ENCODE measurements at places on chromosomes 2 and 18.

DNA sequence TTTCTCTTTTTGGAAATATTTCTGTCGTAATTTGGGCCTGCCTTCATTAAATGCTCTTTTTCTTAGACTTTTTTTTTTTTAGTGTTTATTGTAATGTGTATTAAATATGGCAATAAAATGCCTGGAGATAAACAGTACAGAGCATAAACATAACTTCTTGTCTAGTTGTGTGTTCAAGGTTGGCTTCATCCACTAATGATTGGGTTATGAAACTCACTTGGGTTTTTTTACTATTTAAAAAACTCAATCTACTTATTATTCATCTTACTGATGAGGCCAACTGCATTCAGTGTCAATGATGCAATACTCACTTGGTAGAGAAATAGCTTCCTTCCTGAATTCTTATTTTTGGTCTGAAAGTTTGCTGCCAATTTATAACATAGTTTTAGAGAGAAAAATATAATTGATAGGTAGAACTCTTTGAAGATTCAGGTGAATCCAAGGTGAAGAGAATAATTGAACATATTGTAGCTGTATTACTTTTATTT, 144.2 kb upstream of the NABP1 start:
- no peak for DNase-seq

DNA sequence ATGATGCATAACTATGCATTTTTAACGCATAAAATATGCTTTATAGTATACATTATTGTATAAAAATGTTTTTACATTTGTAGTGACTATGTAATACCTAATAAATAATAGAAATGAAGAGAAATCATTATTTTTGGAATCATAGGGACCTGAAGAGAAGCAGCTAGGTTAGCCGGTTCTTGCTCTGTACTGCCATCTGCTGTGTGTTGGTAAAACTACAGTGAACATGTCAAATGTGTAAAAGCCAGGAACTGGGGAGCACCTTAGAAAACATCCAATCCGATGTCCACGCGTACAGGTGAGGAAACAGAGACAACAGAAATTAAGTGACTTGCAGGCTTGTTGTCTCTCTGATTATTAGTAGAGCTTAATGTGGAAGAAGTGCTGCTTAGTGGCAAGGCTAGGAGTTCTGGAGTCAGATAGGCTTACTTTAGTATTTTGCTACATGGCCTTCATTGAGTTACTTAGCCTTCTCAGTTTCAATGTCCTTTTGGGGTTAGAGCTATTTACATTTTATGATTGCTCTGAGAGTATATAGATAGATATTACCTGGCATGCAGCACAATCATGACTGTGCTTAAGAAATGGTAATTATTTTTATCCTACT, 386.5 kb downstream of the DLGAP1 start:
- DNase-seq = peak; percentile 44

DNA sequence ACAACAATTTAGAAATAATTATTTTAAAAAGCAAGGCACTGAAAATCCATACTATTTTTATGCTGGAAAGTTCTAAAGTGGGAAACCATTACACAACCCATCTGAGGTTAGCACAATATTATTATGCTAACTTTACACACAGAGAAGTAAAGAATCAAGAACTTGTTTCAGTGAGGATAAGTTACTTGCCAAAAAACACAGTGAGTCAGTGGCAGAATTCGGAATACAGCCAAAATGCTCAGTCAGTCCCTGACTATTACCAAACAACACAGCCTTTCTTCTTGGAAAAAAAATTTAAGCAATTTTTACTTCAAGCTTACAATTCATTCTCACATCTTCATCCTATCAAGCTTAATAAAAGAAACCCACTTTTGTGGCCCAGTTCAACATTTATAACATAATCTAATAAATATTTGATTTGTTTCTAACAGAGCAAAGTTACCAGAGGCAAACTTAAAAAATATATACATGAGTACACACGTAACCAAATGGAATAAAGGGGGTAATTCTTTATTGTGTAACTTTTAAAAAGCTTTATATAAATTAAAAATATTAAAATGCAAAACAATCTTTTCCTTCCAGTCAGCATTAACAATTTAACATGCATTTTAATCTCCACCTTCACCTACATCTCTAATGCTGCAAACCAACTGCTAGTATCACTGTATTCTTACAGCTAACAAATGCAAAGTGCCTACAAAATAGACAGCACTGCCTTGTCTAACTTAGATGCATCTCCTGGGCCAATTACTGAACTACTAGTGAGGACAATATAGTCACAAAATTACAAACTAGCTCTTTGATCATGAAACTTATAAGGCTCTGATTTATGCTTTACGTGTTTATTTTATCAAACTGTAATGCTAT, 55.2 kb downstream of the CCDC88A start:
- DNase-seq = no peak

GRCh38 chr2:190615555-190616200, 33.2 kb upstream of the NAB1 start:
- peak; percentile 85 for DNase-seq

DNA sequence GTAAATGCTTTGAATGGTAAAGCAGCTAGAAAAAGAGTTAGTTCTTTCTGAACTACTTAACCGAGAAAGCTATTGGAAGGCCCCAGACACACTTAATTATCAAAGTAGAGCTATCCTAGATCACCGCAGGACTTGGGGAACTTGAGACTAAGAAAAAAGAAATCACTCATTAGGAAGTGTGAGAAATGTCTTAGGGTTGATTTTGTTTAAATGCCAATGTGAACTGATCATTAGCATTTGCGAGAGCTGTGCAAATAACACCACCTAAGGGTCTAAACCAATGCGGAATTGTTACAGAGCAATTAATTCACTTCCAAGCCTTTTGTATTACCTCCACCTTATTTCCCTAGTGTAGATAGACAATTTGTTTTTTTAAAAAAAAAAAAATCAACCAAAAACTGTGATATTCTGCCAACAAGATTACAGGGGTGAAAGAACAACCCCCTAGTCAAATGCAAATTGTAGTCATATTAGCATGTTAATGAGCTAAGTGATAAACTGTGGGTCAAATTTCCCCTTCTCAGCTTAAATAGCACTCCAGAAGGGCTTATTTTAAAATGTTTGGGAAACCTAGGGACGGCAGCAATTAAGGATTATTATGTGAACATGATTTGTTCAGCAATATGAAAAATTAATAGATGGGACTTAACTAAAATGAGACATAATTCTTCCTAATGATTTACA, 246.2 kb upstream of the STON1 start:
- DNase-seq = no peak

DNA sequence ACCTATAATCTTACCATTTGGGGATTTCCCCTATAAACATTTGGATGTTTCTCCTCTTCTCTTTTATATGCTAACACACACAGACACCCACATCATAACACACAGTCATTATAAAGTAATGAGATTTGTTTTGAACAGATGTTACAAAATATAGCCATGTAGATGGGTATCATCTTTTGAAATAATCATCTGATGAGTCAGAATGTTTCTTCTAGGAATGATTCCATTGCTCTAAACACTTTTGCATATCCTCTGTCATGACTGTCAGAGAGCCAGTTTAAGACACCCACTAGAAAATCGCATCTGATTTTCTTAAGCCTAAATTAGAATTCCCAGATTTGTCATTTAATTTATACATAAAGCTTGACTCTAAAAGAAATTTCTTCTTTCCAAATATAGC, 442.6 kb downstream of the CMPK2 start:
- no peak for DNase-seq

- DNase-seq = no peak
These were observed 110.4 kb downstream of the ALK start for GRCh38 chr2:29810956-29811355.

- DNase-seq = no peak
These were observed 204.9 kb downstream of the PID1 start for GRCh38 chr2:229066121-229066715.

- DNase-seq = no peak
These were observed 335.6 kb downstream of the PIK3C3 start for GRCh38 chr18:42290318-42291307.

- no peak for DNase-seq
These were observed 599.2 kb downstream of the NR4A2 start for GRCh38 chr2:155733091-155733853.

- DNase-seq = no peak
These were observed 3.3 kb downstream of the CTDSP1 start for GRCh38 chr2:218402911-218403411.

DNA sequence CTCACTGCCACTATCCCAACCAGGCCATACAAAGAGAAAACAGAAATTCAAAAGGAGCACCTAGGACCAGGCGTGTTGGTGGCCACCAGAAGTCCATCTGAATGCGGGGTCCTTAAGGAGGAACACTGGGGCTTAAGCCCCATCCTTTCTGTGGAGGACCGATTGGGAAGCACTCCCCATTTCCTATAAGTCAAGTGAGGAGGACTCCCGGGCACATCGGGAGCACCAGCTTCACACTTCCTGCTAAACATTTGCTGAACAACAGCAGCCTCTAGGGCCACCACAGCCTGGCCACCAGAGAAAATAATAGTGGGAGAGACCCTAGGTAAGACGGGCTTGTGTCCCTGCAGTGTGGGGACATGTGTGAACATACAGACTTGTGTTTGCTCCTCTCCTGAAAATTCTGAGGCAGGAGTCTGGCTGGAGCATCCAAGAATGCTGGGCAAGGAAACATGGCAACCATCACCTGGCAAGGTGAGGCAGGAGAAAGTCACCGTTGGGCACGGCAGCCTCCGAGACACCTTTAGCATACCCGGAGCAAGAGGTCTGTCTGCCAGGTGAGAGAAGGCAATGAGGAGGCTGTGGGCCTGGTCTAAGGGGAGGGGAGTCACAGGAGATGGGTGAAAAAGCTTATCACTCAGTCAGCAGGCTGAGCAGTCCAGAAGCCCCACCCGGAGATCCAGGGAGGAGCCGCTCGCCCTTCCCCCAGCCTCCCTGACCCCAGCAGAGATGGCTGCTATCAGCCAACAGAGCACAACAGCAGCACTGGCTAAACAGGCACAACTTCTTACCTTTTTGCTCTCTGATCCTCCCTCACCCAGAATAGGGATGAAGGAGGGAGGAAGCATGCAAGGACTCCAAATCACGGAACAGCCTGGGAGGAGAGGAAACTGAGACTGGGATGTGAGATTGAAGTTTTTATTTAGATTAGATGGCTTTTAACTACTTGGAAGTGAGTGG, 282.3 kb downstream of the EIPR1 start:
- no peak for DNase-seq

GRCh38 chr2:3805201-3805939, 102.0 kb downstream of the DCDC2C start:
- no peak for DNase-seq

- no peak for DNase-seq
These were observed 5.3 kb upstream of the PAX3 start for GRCh38 chr2:222303828-222304736.

GRCh38 chr18:67514901-67515540, 1.5 kb downstream of the DSEL start:
- no peak for DNase-seq

- DNase-seq = peak; percentile 43
These were observed 168.0 kb downstream of the ASXL3 start for GRCh38 chr18:33745871-33746545.

GRCh38 chr2:239369631-239370161, 31.1 kb downstream of the HDAC4 start:
- no peak for DNase-seq

- no peak for DNase-seq
These were observed 158.7 kb downstream of the CLIP4 start for GRCh38 chr2:29273685-29274611.

- DNase-seq = no peak
These were observed 206.8 kb downstream of the OTX1 start for GRCh38 chr2:63257473-63257872.

DNA sequence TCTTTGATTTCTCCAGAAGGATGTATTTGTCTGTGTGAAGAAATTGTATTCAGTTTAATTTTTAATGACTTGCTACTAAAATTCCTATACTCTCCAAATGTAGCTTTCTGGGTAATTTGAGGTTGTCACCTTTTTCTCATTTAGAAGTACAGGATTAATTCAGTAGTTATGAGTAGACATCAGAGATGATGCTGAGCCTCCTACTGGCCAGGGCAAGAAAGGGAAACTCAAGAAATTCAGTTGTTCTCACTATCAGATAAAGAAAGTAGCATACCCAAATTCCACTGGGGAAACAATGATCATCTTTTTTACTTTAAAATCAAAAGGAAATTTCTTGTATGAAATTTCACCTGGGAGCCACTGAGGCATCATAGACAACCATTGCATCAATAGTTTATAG, 199.4 kb downstream of the SATB2 start:
- DNase-seq = peak; percentile 4

DNA sequence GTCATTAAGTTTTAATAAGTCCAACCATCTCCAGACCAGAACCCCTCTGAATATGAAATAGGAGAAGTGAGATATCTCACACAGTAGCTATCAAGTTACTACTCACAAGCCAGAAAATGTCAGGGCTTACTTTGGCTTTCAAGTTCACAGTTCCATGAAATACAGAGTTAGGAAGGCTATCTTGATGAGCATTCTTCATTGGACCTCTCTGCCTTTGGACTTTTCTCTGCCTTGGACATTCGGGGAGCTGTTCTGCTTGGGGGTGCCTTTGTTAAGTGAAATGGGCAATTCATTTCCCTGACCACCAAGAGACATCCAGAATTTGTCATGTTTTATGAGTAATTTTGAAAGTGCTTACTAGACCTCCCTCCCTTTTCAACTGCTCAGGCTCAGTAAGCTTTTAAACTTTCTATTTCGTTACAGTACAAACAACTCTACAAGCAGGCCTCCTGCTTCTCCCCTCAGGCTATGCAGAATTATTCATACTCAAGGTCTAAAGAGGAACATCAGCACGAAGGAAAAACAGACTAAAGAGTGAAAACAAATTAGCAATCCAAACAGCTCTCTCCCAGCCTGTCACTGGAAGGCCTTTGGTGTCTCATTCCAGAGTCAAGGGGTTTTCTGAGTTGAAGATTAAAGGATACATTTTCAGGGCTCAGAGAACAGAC, 95.3 kb downstream of the MREG start:
- DNase-seq = no peak

DNA sequence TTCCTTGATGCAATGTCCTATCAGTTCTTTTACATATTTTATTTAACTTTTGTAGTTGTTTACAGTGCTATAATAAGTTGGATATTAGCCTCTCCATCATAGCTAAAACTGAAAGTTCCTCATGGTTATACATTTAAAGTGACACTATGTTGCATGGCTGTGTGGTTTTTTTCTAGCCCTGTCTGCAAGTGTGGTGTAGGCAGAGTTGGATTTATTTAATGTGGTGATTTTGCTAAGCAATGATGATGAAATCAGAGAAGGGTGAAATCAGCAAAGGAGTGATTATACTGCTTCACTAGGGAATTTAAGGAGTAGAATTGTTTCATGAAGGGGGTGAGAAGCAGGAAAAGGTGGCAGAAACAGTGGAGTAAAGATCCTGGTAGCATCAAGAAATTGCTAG, 18.3 kb upstream of the ENOSF1 start:
- DNase-seq = no peak

- DNase-seq = peak; percentile 36
These were observed 96.8 kb downstream of the UBE2E3 start for GRCh38 chr2:181077128-181077709.

GRCh38 chr2:238378230-238379095, 48.3 kb upstream of the ASB1 start:
- DNase-seq = peak; percentile 34

GRCh38 chr2:188676010-188676400, 298.2 kb upstream of the COL3A1 start:
- no peak for DNase-seq
